Left cardiac atrium (tissue), 4 donors: ENCODE measurements at places on chromosomes 12 and 14.

- DNase-seq: peak; percentile 85
These were observed 55.3 kb downstream of the ISCA2 start for GRCh38 chr14:74548881-74549280.

GRCh38 chr12:51900323-51900889 is 6.9 kb upstream of the ACVRL1 start:
- DNase-seq: peak; percentile 18

GRCh38 chr12:27319848-27320247 is 12.8 kb upstream of the BMAL2 start:
- no peak for DNase-seq

- no peak for DNase-seq
These were observed 91.5 kb upstream of the SLC35F4 start for GRCh38 chr14:57957441-57957840.

GRCh38 chr12:10965476-10965875 is 21.2 kb downstream of the TAS2R50 start:
- DNase-seq: no peak

GRCh38 chr12:112602150-112602549 is 183.4 kb downstream of the PTPN11 start:
- no peak for DNase-seq

GRCh38 chr12:89657066-89657465 is 51.6 kb downstream of the ATP2B1 start:
- DNase-seq: no peak

GRCh38 chr12:94073441-94074051 is 74.8 kb upstream of the PLXNC1 start:
- DNase-seq: peak; percentile 43

- no peak for DNase-seq
These were observed 84.8 kb downstream of the EEA1 start for GRCh38 chr12:92844151-92844763.

GRCh38 chr12:119204131-119204530 is 25.4 kb downstream of the HSPB8 start:
- peak; percentile 41 for DNase-seq

DNA sequence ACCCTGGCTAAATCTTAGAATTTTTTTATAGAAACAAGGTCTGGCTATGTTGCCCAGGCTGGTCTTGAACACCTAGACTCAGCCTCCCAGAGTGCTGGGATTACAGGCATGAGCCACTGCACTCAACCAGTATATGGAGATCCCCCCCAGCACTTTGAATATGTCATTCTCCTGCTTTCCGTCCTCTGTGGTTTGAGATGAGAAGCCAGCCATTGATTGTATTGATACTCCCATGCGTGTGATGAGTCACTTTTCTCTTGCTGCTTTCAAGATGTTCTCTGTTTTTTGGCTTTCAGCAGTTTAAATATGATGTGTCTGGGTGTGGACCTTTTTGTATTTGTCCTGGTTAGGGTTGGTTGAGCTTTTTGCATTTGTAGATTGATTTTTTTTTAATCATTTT is 75.2 kb upstream of the DNM1L start:
- DNase-seq: no peak

GRCh38 chr12:14681190-14681589 is 15.2 kb downstream of the GUCY2C start:
- no peak for DNase-seq

DNA sequence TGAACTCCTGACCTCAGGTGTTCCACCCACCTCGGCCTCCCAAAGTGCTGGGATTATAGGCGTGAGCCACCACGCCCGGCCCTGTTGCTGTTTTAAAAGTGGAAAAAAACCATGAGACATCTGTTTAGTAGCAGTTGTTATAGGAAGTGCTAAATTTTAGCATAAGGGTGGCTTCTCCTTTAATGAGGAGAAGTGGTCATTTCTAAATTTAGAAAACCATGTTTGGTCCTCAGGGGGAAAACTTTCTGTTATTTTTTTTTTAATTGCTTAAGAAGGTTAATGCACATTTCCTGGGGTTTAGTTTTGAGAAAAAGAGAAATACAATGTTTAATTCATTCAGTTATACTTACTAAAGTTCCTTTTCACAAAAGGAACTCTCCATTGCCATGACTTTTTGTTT is 102.1 kb downstream of the MYRFL start:
- DNase-seq: no peak

- DNase-seq: no peak
These were observed 127.7 kb downstream of the SNAPC1 start for GRCh38 chr14:61889914-61890351.

GRCh38 chr14:77059276-77059915 is 30.9 kb upstream of the IRF2BPL start:
- DNase-seq: no peak

DNA sequence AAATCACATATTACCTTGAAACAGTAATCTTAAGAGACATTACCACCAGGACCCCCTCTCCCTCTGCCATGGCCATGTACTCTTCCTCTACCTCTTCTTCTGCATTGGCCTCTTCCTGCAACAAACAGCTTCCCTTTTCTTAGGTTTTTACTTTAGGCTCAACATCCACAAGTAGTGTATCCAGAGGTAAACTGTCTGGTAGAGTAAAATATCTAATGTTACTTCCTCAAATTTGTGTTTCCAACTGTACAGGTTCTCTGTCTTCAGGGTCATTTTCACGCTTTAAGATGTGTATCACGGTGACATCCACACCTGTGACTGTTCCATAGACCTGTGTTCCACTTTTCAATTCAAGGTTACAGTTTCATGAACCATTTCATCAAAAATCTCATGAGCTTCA is 13.4 kb downstream of the CDK17 start:
- DNase-seq: no peak

- no peak for DNase-seq
These were observed 24.4 kb upstream of the DUSP16 start for GRCh38 chr12:12586879-12587675.

DNA sequence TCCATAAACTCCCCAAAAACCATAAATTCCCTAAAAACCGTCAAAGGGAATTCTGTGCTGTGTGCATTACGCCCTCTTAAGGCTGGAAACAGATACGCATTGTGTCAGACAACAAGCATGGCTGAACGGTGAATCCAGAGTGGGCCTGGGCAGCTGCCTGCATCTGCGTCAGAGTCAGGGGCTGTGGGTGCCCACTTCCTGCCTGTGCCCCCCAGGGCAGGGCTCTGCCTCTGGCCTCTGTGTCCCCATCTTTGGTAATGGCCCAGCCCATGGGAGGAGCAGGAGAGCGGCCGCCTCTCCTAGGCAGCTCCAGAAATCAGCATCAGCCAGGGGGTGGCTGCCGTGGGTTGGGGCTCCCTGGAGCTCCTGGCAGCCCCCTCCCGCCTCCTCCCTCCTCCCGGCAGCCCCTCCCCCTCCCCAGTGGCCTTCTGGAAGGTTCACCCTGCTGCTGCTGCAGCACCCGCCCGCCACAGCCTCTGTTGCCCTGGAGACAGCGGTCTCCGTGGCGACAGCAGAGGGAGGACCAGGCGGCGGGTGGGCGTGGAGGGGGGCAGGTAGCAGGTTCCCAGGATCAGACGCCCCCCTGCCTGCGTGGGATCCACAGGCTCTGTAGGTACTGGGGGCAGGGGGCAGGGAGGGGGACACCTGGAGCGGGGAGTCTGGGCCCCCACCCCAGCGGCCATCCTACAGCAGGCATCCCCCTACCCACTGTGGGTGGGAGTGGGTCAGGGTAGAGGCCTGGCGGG is 5.9 kb downstream of the MMP17 start:
- DNase-seq: no peak
